Cardiac ventricle fibroblast (primary cell): ENCODE measurements at places on chromosomes 1 and 21. TPM values are rescaled to one million over a fixed set of nuclear protein-coding genes. Genes with fewer than 3 reads are reported as not detected.

Gene TP73
- total RNA-seq = not detected in 2 replicates

Gene CD1E
- not detected in 2 replicates for total RNA-seq

Gene TRIM67
- total RNA-seq = 0.06 and 0.15 TPM in 2 replicates

Gene FAM72D
- total RNA-seq = 0.06 TPM in 1 of 2 replicates, not detected in the other

Gene C2CD4D
- not detected in 2 replicates for total RNA-seq

Gene TCEA3
- total RNA-seq = 4.1 and 6.0 TPM in 2 replicates

Gene TMEM61
- total RNA-seq = 0.12 TPM in 1 of 2 replicates, not detected in the other

Gene RAB4A
- 29.1 and 30.9 TPM in 2 replicates for total RNA-seq

Gene KCND3
- total RNA-seq = 6.0 and 6.6 TPM in 2 replicates

Gene AMY1A
- not detected in 2 replicates for total RNA-seq

Gene FAM167B
- 0.44 and 0.54 TPM in 2 replicates for total RNA-seq

Gene S100B
- total RNA-seq = 0.62 TPM in 1 of 2 replicates, not detected in the other

Gene TSPAN2
- 0.56 and 1.0 TPM in 2 replicates for total RNA-seq

Gene OR2T29
- total RNA-seq = not detected in 2 replicates

Gene APOBEC4
- total RNA-seq = not detected in 2 replicates

Gene OR2T2
- total RNA-seq = not detected in 2 replicates

Gene NTMT2
- not detected in 2 replicates for total RNA-seq

Gene DNAH14
- total RNA-seq = 3.5 and 4.0 TPM in 2 replicates

Gene MMP23B
- 13.6 and 15.7 TPM in 2 replicates for total RNA-seq

Gene CBS
- total RNA-seq = 17.2 and 22.6 TPM in 2 replicates

Gene KDF1
- not detected in 2 replicates for total RNA-seq

Gene KCTD3
- total RNA-seq = 31.8 and 33.7 TPM in 2 replicates

Gene CYP4A11
- total RNA-seq = 0.19 TPM in 1 of 2 replicates, not detected in the other

Gene FAM89A
- 8.7 and 14.5 TPM in 2 replicates for total RNA-seq

Gene C4BPB
- total RNA-seq = not detected in 2 replicates

Gene CCDC190
- total RNA-seq = 0.24 and 0.31 TPM in 2 replicates

Gene SPRR2G
- total RNA-seq = not detected in 2 replicates

Gene LCE1D
- not detected in 2 replicates for total RNA-seq

Gene LMOD1
- 5.3 and 5.7 TPM in 2 replicates for total RNA-seq

Gene HOOK1
- total RNA-seq = under 0.01 TPM in 1 of 2 replicates, not detected in the other

Gene SLC44A3
- total RNA-seq = 1.7 and 1.9 TPM in 2 replicates

Gene S100A3
- total RNA-seq = 3.3 and 11.2 TPM in 2 replicates

Gene ELAPOR1
- total RNA-seq = 0.06 and 0.10 TPM in 2 replicates

Gene CLCNKA
- not detected in 2 replicates for total RNA-seq

Gene CLCNKB
- not detected in 2 replicates for total RNA-seq

Gene CFH
- total RNA-seq = 373 and 434 TPM in 2 replicates

Gene CFAP107
- not detected in 2 replicates for total RNA-seq

Gene TRABD2B
- total RNA-seq = 0.44 and 0.69 TPM in 2 replicates
